ENCODE measurements at places on chromosomes 5 and 9.

GRCh38 chr9:105816202-105816744 lies 121.9 kb downstream of the TMEM38B start:
- DNase-seq: no peak

DNA sequence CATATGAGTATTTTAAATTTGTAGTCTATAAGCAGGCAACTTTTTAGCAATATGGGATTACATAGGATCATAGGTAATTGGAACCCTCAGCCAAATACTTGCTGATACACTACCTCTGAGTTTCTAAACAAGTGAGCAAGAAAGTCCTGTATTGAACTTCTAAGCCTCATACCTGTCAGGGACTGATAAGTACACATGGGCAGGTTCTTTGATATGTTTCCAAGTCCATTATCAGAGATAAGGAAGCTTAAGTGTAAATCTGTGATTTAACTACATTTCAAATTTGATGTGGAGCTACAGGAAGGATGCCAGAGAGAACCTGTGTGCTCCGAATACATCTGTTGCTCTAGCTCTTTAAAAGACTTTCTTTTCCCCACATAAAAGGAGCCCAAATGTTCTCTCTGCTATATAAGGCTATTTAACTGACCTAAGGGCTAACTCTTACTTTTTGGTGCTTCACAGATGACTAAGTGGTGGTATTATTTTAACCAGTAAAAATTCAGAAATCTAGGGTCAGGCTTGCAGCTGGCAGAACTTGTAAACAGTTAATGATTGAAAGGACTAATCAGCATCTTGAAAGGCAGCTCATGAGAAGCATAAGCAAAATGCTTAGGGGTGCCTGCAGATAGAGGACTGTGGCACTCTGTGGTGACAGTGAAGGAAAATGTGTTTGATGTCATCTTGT lies 228.6 kb downstream of the NR3C1 start:
- no peak for DNase-seq

DNA sequence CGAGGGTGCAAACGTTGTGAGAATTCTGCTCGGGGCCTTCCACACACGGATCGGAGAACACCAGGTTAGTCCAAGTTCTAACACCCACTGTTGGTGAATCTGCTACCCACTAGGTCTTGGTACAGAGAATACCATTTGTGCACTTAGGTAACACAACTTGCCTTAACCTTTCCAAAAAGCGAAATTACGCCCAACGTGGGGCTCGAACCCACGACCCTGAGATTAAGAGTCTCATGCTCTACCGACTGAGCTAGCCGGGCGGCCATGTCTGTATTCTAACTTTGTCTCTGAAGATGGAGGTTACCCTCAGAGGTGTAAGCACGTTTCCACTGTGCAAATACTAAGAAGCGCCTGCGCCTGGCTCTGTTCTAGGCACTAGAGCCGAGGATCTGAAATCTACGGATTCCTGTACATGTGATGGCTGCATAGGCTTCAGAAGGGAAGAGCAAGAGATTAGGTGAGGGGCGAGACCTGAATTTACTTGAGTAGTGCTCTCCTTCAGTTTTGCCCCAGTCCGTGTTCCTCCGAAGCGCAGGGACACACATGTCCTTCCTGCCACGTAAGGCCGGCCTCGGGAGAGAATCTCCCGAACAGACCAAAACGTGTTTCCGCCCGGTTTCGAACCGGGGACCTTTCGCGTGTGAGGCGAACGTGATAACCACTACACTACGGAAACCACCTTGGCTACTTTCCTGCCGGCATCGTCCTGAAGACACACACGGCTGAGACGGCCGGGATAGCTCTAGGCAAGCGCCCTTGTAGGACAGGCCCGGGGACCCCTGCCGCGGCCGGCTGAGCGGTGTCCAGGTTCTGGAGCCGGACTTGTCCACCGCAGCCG lies 1.1 kb upstream of the TRIM41 start:
- peak; percentile 96 for DNase-seq

DNA sequence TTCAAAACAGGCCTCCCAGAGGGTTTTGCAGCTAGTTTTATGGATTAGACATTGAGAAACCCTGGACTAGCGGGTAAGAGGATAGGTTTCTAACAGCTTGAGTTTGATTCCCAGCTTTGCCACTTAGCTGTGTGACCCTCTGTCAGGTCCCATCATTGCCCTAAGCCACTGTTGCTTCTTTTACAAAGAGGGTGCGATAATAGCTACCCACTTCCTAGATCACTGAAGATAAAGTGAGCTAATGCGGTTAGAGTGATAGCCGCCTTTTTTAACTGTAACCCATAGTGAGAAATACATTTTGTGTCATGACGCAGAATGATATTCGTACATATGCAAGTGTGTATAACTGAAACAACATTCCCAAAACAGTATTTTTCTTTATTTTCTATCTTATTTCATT lies 40.3 kb downstream of the CSF1R start:
- no peak for DNase-seq

DNA sequence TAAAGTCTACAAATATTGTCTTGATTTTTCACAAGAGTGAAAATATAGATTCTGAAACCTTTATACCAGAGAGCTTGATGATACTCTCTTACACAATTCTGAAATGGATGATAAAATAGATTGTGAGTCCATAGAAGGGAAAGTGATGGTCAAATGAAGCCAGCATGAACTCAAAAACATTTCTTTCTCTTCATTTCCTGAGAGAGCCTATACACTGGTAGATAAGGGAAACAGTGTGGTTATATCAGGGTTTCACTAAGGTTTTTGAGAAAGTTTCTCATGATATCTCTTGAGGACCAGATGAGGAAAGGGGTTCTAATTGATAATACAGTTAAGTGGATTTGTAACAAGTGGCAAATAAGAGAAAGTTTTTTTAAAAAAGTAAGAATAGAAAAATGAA lies 254.1 kb downstream of the PJA2 start:
- no peak for DNase-seq

DNA sequence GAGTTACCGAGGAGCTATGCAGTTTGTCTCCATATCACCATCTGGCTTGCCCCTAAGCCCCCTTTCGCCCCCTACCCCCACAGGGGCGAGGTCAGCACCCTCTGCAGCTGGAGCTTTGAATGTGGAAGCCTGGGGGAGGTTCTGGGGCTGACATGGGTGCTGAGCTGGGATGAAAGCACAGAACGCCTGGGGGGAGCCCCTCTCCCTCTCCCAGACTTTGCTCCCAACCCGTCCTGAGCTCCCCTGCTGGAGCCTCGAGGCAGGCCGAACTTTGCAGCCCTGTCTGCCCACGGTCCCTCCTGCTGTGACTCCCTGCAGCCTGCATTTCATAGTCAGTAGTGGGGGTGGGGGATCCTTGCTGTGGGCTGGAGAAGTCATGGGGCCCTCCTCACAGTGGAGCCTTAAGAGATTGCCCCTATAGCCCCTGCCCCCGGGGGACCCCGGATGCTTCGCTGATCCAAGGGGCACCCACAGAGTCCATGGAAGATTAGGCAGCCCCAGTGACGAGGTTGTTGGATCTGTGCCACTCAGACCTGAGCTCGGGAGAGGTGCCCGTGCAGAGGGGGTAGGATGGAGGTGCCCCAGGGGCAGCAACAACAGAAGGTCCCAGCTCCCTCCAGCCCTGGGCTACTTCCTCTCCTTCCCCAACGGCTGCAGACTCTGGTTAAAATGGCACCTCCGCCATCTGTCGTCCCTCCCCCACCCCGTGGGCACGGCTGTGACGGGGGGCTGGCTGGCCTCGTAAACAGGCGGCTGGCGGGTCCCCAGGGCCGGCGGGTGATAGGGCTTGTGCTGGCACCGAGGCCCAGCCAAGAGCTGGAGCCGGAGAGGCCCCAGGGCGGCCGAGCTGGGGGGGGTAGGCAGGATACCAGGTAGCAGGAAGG lies 162.0 kb downstream of the C9orf50 start:
- peak; percentile 48 for DNase-seq

DNA sequence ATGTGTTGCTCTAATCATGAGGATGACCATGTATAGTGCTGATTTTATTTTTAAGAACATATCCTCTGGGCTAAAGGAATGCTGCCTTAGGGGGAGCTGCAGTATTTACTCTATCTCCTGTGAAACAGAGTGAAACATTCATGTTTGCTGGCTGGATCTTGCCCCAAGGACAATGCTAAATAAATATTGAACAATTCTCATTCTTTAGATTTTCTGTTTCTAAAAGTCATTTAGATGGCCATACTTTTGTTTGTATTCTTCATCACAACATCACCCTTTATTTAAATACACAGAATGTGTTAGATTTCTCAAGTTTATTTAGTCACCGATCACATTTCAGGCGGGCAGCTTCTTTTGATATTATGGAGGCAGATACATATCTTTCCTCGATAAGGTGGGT lies 103.3 kb downstream of the ARHGEF28 start:
- no peak for DNase-seq

GRCh38 chr5:108271127-108271526 lies 110.8 kb downstream of the FBXL17 start:
- DNase-seq: no peak

DNA sequence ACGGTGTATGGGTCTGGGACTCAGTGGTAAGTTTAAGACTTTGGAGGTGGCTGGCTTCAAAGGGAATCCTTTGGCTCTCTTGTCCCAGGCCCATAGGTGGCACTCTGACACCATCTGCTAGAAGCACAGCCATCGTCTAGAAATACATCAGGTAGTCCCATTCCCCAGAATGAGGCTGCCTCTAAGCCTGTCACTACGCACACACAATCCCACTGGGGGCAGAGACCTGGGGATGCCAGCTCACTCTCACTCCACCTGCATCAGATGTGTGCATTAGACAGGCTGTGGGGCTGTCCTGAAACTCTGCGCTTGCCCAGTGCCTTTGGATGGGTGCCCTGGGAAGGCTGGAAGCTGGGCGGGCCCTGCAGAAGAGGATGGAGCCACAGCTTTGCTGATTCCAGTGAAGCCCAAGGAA lies 127.5 kb upstream of the PANK3 start:
- DNase-seq: no peak

DNA sequence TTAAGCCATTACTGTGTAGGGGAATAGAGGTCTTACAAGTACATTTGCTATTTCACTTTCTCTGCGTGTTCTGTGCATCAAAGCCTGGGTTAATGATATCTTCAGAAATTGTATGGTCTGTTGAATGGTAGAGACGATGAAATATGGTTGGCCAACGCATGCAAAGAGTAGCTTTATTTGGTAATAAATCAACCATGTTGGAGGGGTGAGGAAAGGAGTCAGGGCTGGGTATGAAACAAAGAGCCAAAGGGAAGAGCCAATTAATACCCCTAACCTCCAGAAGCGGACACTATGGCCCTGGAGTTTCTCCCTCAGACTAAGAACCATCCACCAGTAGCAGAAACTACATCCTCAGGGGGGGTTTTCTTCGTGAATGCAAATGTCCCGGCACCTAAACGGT lies 1974.0 kb upstream of the WWC1 start:
- DNase-seq: no peak

GRCh38 chr9:129496473-129497004 lies 124.4 kb downstream of the C9orf50 start:
- peak; percentile 72 for DNase-seq

DNA sequence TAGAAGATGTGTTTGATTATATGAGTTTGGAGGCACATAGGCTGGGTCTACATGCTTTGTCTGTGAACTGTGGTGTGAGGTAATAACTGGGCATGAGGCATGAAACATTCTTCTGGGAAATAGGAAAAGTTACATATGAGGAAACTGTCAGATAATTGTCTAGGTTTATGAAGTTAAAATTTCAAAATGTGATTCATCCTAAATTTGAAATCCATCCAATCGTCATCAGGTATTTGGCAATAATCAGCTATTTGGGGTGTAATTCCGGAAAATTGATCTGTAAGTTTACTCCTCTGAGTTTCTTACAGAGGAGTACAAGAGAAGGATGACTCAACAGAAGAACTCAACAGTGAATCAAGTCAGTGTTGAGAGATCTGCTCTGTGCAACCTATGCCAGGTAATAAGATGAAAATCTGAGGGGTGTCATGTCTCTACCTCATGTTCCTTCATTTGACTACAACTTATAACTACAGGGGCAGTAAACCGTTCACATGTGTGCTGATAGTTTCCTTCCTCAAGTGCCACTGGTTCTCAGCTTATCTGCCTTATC lies 1171.6 kb upstream of the CDH18 start:
- no peak for DNase-seq

- DNase-seq: no peak
These were observed 45.0 kb upstream of the DMRTA1 start for GRCh38 chr9:22401671-22402070.

GRCh38 chr9:106707738-106708474 lies 155.1 kb upstream of the ZNF462 start:
- DNase-seq: no peak

DNA sequence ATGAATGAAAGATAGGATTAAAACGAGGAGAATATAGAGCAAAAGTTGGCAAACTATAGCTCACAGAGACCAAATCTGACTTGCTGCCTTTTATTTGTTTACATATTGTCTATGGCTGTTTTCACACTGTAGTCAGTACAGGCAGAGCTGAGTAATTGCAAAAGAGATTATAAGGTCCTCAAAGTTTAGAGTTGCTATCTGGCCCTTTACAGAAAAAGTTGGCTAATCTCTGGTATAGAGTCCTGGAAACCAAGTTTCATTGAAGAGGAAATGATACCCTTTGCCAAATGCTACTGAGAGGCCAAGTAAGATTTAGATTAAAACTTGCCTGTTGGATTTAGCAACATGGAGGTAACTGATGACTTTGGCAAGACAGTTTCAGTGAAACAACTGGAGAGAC lies 36.0 kb downstream of the LYRM7 start:
- DNase-seq: no peak

- no peak for DNase-seq
These were observed 438.3 kb downstream of the DIRAS2 start for GRCh38 chr9:90204128-90204831.

DNA sequence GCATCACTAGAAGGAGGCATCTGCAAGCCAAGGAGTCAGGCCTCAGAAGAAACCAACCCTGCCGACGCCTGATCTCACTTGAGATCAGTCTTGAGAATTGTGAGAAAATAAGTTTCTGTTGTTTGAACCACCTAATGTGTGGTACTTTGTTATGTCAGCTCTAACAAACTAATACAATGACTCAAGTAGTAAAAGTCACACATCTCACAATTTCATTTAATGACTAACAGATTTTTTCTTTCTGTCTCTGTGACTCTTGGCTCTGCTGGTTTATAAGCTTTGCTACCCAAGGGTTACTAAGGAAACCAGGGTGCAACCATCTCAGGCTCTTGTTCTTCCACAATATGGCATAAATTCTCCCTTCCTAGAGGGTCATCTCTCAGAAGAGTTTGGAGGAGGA lies 315.8 kb upstream of the GRAMD2B start:
- no peak for DNase-seq

DNA sequence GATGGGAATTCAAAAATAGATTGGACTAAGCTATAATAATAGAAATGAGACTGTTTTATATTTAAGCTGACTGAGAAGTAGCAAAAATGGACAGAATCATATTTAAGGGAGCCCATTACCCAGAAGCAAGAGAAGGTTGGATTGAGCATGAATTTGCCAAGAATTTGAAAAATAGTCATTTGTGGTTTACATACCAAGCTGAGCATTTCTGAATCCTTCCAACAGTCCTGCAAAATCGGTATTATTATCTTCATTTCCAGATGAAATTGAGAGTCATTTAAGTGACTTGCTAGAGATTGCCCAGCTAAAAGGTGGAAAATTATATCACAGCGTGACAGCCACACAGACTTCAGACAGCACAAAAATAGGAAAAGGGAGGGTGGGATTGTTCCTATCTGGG lies 48.4 kb downstream of the TNFSF15 start:
- no peak for DNase-seq

Data from stimulated activated CD8-positive, alpha-beta memory T cell treated with anti-CD3 and anti-CD28 coated beads, Interleukin-7, amount 100 ng/mL, for 4 hours (primary cell).